Astrocyte of the spinal cord (primary cell): ENCODE measurements at places on chromosomes 7 and 10.

DNA sequence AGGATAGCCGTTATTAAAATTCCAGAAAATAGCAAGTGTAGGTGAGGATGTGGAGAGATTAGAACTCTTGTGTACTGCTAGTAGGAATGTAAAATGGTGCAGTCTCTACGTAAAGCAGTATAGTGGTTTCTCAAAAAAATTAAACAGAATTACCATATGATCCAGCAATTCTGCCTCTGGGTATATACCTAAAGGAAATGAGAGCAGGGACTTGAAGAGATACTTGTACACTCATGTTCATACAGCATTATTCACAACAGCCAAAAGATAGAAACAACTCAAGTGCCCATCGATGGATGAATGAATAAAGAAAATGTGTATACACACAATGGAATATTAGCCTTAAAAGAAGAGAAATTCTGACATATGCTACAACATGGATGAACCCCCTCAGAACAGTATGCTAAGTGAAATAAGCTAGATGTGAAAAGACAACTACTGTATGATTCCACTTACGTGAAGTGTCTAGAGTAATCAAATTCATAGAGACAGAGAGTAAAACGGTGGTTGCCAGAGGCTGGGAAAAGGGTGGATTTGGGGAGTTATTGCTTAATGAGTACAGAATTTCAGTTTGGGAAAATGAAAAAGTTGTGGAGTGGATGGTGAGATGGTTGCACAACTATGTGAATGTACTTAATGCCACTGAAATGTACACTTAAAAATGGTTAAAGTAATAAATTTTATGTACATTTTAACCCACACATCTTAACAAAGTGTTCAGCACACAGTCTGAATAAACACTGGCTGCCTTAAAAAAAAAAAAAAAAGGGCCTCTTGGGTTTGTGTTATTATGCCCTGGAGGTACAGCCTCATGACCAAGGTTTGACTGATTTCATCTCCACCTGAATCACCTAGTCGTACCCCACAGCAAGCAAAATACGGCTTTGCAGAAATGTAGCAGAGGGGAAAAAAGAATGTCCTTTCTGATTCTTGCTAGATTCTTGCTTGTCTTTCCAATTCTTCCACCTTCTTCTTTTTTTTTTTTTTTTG is 26.2 kb downstream of the BUB3 start:
- DNase-seq = no peak

GRCh38 chr10:113907166-113907565 is 52.7 kb downstream of the NHLRC2 start:
- peak; percentile 91 for DNase-seq

- DNase-seq = no peak
Measured at GRCh38 chr7:71021131-71021530, 110.8 kb upstream of the GALNT17 start.

DNA sequence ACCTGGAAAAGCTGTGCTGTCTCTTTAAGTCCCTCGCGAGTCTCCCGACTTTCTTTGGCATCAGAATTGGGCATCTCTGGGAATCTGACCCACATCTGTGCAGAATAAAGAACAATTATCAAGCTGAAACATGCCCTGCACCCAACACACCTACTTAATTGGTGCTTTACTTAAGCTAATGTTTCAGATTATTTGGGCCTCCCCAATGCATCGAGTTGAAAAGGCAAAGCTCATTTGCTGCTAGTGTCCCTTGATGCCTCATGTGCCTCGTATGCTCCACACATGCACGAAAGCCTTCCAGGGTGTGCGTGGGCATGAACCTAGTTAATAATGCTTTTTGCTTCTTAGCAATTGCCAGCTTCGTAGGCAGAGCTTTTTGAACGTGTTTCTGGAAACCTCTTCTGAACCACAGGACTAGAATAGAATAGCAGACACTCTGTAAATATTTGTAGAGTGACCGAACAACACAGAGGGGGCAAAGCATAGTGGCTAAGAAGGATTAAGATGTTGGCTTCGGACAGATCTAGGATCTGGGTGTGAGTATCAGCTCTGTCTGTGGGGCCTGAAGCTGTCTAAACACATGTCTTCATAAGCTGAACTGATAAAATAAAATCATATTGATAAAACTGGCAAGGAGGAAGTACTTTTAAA is 26.7 kb upstream of the FGFR2 start:
- no peak for DNase-seq

DNA sequence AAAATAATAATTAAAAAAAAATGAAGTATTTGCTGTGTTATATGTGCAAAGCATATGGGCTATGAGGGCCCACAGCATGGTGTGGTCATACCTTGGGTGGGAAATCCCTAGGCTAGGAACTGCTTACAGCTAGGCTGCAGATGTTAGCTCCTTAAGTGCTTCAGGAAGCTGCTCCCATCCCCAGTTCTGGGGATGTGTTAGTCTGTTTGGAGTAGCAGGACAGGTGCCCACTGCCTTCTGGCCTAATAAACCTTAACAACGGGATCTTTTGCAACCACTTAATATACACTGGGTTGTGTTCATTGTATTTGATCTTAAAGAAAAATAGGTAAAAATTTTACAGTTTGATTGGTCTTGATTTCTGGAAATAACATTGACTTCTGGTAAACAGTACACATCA is 46.3 kb downstream of the HK1 start:
- DNase-seq = no peak

DNA sequence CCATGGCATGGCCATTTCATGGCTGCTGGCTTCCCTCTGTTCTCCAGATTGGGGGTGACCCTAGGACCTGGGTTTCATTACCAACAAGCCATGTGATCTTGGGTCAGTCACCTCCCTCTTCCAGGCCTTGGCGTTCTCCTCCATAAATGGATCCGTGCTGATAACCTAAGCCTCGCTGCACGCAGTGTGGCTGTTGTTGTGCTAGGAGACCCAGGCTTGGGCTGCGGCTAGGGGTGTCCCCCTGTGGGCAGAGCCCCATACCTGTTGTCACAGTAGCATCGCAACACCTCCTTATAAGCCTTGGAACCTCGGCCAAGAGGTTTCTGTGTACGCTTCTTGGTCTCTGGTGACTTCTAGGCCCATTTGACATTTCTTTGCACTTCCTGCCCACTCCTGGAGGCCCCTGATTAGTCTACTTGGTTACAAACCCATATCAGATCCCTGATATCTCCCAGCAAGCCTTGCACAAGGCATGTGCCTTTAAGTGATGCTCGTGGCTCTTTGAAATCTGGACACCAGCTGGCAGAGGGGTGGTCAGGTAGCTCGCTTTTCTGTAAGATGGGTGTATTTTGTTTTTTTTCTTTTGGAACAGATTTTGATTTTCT is 23.6 kb downstream of the ZMIZ1 start:
- DNase-seq = no peak

DNA sequence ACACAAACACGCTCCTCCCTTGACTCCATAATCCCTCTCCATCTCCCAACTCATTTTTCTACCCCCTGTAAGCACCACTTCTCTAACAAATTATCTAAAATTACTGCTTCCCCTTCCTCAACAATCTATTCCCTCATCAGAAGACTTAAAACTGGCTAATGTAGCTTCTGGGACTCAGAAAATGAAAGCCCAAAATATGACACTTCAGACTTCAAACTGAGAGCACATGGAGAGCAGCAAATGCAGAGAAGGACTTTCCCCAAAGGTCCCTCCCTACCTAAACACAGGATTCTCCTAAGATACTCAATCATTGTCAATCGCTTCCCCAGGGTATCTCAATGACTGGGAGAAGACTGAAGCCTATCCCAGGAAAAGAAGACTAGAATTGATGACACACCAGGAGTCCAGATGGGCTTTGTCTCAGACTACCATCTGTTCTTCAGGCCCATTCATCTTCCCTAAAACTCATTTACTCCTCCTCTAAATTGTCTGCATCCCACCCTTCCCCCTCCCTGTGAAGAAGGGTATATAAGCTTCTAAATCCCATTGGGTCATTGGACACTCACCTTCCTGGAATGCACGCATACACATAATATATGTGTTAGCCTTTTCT is 39.2 kb downstream of the ST8SIA6 start:
- no peak for DNase-seq

- DNase-seq = no peak
Measured at GRCh38 chr10:80260295-80261243, 28.9 kb downstream of the MAT1A start.

GRCh38 chr10:130545697-130546096 is 409.5 kb downstream of the GLRX3 start:
- DNase-seq = no peak

GRCh38 chr7:103065667-103066066 is 8.9 kb downstream of the FBXL13 start:
- peak; percentile 21 for DNase-seq

DNA sequence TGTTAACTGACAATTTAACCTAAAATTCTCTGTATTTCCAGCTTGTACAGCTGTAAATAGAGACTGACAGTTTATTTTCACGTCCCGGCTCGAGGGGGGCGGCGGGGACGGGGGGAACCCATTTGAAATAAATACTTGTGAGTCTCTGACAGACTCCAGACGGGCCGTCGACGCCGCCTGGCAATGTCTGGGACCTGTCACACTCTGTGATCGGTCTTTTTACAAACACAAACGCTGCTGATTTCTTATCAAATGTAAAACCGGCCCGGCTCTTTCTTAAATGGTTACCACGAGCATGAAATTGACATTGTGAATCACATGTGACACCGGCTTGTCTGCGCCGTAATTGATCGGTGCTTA is 57.0 kb downstream of the UNCX start:
- no peak for DNase-seq

GRCh38 chr10:112986544-112987190 is 36.6 kb downstream of the TCF7L2 start:
- peak; percentile 59 for DNase-seq

DNA sequence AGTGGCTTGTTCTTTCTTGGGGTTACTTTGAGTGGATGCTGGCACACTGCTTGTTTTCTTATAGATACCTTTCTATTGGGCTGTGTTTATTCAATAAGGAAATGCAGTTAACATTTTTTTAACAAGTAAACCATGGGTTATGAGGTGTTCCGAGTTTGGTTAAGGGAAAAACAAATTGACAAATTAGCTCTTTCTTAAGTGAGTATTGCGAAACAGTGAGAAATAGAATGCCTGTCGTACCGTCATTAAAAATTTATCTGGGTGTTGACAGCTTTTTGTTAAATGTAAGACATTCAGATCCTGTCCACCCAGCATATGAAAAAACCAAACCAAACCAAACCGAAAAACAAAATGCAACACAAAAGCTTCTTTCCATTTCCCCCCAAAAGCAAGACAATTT is 6.2 kb downstream of the CUX1 start:
- DNase-seq = no peak

GRCh38 chr10:43816351-43817321 is 168.0 kb upstream of the ZNF32 start:
- DNase-seq = peak; percentile 53

DNA sequence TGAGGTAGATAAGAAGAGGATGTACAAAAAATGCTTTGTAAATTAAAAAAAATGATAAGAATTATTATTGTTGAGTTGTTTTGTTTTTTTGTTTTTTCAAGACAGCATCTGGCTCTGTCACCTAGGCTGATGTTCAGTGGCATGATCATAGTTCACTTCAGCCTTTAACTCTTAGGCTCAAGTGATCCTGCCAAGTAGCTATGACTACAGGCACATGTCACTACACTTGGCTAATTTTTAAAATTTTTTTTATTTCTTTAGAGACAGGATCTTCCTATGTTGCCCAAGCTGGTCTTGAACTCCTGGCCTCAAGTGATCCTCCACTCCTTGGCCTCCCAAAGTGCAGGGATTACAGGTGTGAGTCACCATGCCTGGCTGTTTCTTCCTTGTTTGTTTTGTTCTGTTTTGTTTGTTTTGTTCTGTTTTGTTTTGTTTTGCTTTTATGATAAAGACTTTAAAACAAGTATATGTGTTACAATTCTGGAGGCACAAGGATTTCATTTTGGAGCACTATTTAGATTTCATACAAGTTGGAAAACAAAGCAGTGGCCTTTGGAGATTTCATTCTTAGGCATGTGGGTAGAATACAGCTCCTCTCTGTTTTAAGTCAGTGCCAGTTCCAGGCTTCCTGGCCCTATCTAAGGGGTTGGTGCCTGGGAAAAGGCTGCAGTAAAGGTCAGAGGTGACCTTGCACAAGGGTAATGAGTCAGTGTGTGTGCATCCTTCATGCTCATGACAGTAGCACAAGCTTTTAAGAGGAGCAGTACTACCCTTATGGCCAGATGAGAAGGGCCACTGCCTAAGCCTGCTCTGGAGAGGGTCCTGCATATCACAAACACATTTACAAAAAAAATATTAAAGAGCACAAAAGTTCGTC is 17.9 kb downstream of the FGFBP3 start:
- DNase-seq = peak; percentile 22

GRCh38 chr10:97399843-97400545 is 1.1 kb downstream of the RRP12 start:
- DNase-seq = peak; percentile 67

GRCh38 chr10:112706577-112706976 is 243.5 kb upstream of the TCF7L2 start:
- no peak for DNase-seq

DNA sequence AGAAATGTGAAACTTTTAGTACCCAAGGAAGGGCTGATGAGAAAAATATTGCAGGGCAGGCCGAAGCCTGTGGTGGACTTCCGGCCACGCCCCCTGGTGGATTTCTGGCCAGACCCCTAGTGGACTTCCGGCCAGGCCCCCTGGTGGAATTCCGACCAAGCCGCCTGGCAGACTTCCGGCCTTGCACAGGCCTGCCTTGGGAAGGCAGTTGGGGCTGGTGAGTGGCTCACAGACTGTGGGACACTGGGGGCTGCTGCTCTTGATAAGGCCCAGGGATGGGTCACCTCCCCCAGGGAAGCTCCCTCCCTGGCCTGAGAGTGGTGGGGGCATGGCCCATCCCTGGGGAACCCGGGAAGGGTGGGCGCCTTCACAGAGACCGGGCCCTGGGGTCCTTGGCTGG is 116.4 kb upstream of the MKI67 start:
- no peak for DNase-seq

- DNase-seq = no peak
Measured at GRCh38 chr7:91491868-91492267, 227.6 kb downstream of the FZD1 start.

GRCh38 chr7:47581438-47581803 is 490 bp downstream of the TNS3 start:
- DNase-seq = no peak

GRCh38 chr7:47702080-47702479 is 120.2 kb upstream of the TNS3 start:
- no peak for DNase-seq

GRCh38 chr10:3783316-3783681 is 1.7 kb downstream of the KLF6 start:
- no peak for DNase-seq

- no peak for DNase-seq
Measured at GRCh38 chr10:48284811-48285210, 10.3 kb upstream of the FRMPD2 start.

- no peak for DNase-seq
Measured at GRCh38 chr7:116955340-116955739, 2.0 kb downstream of the ST7 start.

- DNase-seq = no peak
Measured at GRCh38 chr7:52685333-52685732, 350.1 kb upstream of the POM121L12 start.
